NCI-H1092 (cell line): ENCODE measurements at places on chromosomes 1 and 21.

DNA sequence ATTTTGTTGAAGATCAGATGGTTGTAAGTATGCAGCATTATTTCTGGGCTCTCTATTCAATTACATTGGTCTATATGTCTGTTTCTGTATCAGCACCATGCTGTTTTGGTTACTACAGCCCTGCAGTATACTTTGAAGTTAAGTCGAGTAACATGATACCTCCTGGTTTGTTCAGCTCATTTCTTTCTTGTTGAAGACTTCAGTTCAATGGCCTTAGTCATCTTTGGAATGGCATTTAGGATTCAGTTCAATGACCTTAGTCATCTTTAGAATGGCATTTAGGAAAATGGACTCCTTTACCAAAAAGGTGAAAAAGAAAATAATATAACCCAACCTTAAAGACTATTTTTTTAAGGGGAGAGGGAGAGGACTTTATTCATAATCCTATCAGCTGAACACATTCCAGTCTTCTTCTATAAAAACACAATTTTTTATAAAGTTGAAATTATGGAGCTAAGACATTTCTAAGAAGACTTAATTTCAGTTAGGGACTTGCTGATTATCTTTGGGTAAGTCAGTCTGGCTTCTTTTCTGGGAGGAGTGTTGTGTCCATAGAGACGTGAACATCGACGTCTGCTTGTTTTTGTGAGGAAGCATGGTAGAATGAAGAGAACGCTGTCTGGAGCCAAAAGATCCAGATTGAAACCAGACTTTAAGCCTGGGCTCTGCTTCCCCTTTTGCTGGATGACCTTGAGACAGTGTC is 48.3 kb downstream of the DDR2 start:
- DNase-seq, result no peak

DNA sequence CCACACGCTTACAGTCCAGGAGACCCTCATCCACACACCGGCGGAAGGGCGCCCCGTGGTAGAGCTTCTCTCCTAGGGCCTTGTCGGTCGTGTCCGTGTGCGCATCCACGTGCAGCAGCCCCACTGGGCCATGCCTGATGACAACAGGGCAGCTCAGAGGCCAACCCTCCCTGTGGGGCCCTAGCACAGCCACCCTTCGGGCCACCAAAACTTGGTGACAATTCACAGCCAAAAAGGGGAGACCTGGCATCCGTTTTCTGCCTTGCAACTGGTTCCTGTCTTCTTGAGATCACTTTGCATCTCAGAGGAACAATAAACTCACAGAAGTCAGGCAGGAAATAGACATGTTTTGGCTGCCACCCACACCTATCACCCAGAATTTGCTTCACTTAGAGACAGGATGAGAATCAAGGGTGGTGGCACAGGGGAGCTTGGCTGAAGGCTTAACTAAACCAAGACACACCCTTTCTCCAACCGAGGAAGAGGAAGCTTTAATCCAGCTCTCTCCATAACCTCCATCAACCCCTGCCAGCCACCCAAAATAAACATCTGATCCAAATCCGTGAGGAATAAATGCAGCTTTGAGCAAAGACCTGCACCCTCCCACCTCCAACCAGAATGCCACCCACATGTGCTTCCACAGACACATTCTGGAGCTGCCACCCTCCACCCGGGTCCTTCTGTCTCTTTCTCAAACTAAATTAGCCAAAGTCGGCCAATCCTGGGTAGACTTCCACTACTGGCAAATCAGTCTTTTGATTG is 5.7 kb downstream of the AGMAT start:
- no peak for DNase-seq

- DNase-seq, result no peak
These were observed 4.5 kb upstream of the KIAA1614 start for GRCh38 chr1:180908074-180908765.

- no peak for DNase-seq
These were observed 23.0 kb downstream of the RGS1 start for GRCh38 chr1:192598589-192598988.

- no peak for DNase-seq
These were observed 72.9 kb downstream of the HLCS start for GRCh38 chr21:36893581-36893980.

DNA sequence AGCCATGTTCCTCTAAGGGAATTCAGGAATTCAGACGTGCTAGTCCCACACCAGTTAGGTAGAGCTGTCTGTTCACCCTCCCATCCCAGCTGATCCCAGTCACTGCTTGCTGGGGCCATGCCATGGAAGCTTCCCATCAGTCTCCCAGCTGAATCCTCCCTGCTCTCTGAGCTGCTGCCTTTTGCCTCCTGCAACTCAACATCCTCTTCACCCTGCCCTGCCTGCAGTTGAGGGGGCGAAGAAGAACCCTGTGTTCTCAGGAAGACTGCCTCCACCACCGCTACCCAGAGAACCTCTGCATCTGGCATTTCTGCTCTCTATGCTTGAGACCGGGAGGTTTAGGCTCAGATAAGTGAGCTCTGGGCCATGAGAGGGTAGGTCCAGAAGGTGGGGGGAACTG is 16.2 kb downstream of the CDCA8 start:
- DNase-seq, result no peak

DNA sequence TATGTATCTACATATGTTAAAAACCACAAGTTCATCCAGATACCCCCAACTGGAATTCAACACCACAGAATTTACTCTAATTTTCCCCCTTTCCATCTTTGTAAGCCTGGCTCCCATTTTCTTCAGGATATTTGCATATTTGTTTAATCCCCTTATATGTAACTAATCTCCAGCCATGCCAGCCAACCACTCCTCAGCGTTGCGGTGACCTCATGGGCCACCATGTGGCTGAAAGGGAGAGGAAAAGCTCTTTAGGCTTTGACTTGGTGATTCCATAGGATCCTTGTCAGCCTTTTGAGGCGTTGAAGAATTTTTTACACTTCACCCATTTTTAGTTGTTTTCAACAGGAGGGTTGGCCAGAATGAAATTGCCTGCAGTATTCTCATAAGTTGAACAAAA is 10.0 kb downstream of the CLDN19 start:
- no peak for DNase-seq
